Naive B cell (primary cell): ENCODE measurements at places on chromosomes 1 and 21.

DNA sequence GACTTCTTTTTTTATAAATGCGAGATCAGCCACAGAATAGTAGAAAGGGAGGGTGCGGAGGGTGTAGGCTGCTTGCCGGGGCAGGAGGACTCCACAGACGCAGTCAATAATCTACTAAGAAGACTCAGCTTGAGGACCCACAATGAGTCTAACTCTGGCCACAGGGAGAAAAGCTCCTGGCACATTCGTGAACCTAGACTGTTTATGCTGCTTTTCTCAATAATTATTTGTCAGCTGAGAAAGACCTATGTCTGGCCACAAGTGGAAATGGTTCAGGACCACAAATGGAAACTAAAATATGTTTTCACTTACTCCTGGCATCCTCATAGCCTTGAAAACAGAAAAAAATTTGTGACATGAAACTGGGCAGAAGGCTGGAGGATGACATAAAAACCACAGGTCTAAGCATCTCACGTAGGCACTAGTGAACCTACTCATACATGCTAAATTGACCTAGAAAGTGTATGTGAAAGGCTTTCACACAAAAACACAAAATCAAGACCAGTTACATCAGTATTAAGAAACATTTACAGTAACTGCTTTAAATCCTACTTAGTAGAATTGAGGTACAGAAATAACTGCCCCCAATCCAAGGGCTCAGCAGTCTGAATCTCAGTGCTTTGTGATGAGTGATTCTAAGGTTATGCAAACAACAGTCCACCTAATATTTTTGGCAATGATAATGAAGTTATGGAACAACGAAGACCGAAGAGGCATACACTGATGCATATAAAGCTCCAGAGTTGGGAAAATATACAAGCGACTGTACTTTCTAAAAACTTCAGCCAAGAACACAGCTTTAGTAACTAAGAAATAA is 159.5 kb downstream of the SLC45A1 start:
- no peak for DNase-seq

DNA sequence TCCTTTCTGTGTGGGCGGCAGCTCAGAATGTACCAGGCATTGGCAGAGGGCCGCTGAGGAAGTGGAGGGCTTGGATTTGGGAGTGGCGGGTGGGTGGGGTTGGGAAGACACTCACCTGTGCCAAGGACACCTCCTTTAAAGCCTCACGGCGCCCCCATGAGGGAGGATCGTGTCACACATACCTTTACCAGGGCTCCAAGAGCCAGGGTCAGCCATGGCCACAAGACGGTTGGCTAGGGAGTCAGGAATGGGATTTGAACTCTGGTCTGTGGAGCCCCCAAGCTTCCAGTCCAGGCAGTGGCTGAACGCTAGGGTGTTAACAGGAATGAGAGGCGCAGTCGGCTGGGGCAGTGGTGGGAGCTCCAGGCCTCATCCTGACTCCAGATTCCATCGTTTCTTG is 4.6 kb downstream of the NBL1 start:
- DNase-seq = no peak

DNA sequence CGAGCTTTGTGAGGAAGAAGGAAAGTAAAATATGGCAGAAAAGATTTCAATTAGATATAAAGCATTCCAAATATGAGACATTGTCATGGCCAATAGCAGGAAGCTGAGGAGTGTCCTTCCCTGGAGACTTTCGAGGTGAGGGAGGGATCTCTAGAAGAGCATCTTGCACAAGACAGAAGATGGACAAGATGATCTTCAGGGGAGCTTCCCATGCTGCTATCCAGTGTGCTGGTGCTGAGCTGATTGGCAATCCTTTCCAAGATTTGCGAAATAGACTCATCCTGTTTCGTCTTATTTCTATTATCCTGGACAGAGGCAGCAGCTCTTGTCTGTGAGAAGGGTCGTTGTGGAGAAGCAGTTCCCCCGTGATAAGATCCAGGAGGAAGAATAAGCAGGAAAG is 342.0 kb upstream of the CAMK1G start:
- DNase-seq = no peak

- no peak for DNase-seq
Observed at GRCh38 chr1:219441884-219442283, 171.0 kb downstream of the ZC3H11B start.
